Endothelial cell (in vitro differentiated cells): ENCODE measurements at places on chromosomes 2 and 18.

DNA sequence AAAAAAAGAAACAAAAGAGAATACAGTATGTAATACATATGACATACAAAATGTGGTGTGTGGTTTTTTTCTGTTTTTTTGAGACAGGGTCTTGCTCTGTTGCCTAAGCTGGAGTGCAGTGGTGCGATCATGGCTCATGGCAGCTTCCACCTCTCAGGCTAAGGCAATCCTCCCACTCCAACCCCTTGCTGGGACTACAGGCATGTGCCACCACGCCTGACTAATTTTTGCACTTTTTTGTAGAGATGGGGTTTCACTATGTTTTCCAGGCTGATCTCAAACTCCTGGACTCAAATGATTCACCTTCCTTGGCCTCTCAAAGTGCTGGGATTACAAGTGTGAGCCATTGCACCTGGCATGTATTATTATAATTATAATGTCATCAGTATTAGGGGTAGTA, 38.9 kb downstream of the DHX57 start:
- DNase-seq = no peak

DNA sequence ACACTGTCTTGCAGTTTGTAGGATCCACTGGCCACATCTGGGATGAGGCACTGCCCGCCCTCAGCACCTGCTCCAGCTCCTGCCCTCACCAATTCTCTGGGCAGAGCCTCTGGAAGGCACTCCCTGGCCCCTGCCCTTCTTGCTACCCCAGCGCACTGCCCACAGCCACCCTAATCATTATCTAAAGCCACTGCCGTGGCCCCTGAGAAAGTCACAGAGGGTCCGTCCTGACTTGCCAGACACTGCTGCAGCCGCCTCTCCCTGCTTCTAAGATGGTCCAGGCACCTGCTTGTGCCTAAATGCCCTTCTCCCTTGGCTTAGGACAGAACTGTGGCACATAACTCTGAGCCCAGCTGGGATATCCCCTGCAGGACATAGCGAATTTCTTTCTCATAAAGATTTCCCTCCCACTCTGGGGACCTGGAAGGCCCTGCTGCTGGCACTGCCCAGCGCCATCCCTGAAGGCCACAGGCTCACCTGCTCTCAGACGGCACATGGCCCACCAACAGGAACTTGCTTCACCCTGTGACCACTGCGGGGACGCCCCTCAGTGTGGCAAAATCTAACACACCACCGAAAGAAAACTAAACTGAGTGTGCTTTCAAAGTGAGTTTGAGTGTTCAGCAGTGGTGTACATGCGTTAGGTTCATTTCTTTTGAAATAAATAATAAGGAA, 244.9 kb downstream of the HDAC4 start:
- DNase-seq = no peak

DNA sequence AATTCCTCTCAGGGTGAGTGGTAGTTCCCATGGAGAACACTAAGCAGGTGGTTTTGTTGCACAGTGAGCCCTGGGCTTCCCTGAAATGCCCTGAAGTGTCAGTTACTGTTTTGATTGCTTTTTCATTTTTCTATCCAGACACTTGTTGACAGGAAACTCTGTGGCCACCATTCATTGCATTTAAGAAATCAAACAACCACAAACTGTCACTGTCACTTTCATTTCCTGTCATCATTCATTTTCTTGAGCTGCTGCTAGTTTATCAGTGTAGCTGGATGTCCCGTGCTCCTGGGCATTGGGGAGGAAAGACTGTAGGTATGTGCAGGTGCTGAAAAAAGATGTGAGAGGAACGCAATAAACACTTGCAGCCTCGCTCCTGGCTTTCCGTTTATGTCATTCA, 891.6 kb upstream of the ZEB2 start:
- DNase-seq = no peak

DNA sequence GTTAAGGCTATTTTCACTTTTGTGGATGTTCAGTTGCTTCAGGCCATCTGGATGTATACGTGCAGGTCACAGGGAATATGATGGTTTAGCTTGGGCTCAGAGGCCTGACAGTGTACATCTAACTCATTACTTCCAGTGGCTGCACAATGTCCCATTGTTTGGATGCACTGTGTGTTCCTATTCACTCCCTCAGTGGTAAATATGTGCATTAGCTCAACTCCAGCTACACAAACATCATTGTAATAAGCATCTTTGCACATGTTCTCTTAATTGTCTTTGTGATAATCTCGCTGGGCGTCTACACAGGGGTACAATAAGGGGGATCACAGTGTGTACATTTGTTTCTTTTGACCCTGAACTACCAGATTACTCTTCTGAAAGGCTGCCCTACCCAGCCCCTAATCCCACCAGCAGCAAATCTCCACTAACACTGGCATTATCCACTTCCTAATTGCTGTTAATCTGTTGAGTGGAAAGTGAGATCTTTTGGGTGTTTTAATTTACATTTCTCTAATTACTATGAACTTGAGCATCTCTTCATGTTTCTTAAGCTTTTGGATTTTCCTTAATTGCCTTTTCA, 56.1 kb upstream of the POLE4 start:
- DNase-seq = no peak

DNA sequence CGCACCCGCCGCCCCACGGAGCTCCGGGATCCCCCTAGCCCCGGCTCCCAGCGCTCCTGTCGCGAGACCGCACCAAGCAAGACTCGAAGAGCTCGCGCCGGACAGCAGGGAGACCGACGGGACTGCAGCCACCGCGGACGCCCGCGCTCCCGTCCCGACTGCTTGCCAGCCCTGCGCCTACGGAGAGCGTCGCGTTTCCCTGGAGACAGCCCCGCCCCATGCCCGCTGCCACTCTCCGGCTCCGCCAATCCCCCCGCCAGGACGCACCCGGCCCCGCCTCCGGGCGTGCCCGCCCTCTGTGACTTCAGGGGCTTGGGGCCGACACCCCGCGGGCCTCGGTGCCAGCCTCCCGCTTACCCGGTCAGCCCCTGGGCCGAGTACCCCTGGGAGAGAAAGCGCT, at the start of gene ANKMY1:
TSS of gene ANKMY1 (minus strand) at position 181 of the 400 bp plus-strand sequence. CDS start 653 bp downstream, outside the sequence.
- DNase-seq = peak; percentile 82

DNA sequence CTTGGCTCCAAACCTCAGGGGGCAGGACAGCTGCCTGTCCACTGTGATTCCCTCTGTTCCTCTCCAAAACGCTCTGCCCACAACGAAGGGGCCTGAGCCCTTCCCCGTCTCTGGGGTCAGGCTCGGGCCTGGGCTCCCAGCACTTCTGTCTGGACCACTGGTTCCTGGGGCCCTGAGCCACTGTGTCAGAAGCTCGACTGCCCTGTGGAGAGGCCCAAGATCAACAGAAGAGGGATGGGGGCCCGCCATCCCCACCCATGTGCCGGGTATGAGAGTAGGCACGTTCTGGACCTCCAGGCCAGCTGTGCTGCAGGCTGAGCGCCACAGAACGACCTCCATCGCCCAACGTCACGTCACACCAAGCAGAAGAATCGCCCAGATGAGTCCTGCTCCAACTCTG, 119.9 kb upstream of the HS6ST1 start:
- no peak for DNase-seq
